ENCODE measurements at places on chromosomes 11 and 22. TPM values are rescaled to one million over a fixed set of nuclear protein-coding genes. Genes with fewer than 3 reads are reported as not detected.
A peak's percentile ranks its signal among the peaks of the same experiment; 100 is the strongest.

The UEVLD gene
- 23.8 TPM for total RNA-seq

DNA sequence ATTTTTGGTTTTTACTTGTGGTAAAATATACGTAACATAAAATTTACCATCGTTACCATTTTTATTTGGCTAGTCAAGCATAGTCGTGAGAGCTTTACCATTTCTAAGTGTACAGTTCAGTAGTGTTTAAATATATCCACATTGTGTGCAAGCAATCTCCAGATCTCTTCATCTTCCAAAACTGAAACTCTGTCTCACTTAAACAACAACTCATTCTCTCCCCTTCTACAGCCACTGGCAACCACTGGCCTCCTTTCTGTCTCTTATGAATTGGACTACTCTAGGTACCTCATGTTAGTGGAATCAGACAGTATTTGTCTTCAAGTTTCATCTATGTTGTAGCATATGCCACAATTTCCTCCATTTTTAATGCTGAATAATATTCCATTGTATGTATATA lies 37.4 kb downstream of the SMC1B start:
- no peak for DNase-seq

The ASPHD2 gene
- total RNA-seq: 2.3 TPM

The PYGM gene
- total RNA-seq: not detected

- DNase-seq: no peak
Observed at GRCh38 chr11:70019576-70020011, 58.5 kb upstream of the ANO1 start.

The CST6 gene
- total RNA-seq: not detected

GRCh38 chr11:86230921-86231434 lies 13.6 kb upstream of the EED start:
- DNase-seq: no peak

- DNase-seq: no peak
Observed at GRCh38 chr11:76795936-76796441, 12.8 kb downstream of the TSKU start.

DNA sequence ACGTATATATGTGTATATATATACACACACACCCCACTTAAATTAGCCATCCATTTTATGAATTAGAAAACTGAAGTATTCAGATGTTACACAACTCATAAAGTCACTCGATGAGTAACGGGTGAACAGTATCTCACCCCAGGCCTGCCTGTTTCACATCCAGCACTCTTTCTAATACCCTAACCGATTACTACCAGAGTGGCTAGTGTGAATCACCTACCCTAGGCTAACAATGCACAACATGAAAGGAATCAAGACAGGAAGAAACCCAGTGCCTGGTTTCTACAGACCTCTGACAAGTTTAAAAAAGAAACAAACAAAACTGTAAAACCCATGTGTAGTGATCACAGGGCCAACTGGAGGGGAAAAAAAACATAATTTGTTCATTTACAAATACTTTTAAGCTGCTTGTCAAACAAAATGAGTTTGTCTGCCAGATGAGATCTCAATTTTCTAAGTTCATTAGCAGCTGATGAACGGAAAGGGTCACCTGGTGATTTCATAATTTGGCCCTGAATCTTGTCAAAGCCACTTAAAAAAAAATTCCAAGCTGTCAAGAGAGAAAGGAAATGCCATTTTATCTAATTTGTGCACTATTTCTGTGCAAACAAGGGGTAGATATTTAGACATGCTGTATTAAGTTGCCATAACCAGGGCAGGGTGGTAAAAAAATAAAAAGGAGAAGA lies 134.8 kb downstream of the LARGE1 start:
- DNase-seq: no peak

- no peak for DNase-seq
Observed at GRCh38 chr11:121801781-121802180, 314.2 kb downstream of the BLID start.

DNA sequence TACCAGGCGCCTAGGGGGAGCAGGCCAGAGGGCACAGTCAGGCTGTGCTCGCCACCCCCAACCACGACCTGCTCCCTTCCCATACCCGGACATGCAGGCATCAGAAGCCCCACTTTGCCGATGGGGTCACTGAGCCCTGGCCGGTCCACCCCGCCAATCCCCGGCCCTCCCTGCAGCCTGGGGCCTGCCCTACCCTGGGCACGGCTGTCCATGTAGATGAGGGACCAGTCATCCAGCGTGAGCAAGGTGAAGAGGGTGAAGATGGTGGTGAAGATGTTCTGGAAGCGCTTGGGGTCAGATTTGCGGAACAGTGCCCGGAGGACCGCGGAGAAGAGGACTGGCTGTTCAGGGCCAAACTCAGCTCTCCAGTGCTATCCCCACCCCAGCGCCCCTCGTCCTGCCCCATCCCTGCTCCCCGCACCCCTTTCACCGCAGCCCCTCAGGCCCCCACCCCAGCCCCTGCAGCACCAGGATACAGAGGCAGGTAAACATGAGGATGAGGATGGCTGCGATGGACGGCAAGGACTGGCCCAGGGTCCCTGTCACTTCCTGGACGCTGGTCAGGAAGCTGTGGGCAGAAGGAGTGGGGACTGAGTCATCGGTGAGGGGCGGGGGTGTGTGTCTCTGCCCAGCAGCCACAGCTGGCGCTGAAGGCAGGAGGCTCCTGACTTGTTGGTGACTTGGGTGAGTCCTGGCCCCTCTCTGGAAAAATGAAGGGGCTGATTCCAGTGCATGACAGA lies 5.5 kb downstream of the CATSPER1 start:
- peak; percentile 61 for DNase-seq

DNA sequence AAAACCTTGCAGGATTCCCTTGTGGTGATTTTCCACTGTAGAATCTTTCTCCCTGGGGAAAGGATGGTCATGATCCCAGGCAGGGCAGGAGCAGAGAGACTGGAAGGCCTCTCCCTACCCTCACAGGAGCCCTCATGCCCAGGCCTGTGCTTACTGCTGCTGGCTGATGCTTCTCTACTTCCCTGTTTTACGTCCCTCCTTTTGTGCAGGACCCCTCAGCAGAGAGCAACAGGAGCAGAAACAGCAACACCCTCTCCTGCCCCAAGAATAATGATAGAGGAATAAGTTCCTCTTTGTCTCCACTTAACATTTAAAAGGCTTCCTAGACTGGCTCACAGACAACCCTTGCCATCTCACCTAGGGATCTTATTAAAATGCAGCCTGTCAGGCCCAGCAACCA lies 3.6 kb downstream of the ISX start:
- no peak for DNase-seq

The FADS3 gene
- 86.2 TPM for total RNA-seq

The CCDC87 gene
- 0.61 TPM for total RNA-seq

- DNase-seq: no peak
Observed at GRCh38 chr11:94141511-94142307, 13.1 kb downstream of the PANX1 start.

The CDCA5 gene
- total RNA-seq: 41.7 TPM

DNA sequence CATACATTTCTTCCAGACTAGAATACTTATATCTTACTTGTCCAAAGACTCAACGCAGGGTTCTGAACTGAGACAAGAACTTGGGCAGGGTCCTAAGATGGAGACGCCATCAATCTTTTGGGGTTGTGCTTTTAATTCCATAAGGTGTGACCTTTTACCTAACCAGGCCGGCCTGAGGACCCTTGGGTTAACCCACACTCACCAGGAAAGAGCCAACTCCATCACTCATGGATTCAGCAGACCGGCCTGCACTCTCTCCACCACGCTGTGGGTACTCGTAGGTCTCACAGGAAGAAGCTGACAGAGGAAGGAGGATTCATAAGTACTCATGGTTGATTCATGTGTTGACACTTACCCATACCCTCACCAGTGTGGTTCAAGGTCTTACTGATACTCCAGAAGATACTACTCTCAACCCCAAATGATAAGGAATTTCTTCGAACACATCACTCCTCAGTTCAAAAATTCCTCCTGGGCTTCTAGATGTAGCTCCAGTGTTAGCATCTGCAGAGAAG lies 36.2 kb downstream of the USP35 start:
- no peak for DNase-seq

DNA sequence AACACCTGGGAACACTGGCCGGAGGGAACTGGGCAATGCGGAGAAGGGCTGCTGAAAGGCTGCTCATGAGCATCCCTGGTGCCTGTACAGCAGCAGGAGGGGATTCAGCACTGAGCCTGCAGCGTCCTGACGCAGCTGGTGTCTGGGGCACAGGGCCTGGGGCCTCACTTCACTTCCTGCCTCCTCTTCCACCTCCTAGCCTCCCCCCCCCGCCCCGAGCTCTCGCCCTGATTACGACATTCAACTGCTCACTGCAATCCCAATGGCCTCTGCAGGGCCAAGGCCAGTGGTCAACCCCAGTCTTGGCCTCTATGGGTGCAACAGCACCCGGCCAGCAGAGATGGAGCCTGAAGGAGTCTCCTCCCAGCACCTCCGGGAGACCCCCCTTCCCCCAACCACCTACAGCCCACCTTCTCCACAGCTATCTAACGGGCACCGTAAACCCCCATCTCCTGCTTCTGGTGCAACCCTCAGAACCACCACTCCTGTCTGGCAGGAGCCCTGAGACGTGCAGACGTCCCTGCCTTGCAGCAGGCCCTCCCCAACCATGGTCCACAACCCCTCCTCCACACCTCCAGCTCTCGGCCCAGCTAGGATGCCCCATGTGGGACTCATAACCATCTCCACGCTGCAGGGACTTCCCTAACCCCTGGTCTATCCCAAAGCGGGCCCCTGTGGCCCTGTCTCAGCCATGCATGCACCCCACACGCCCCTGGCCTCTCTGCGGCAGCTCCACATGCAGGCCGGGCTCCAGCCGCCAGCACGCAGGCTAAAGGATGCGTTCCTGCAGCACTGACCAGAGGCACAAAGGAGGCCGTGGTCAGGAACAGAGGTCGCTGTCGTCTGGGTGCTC lies 38.2 kb downstream of the BRD1 start:
- no peak for DNase-seq

- DNase-seq: no peak
Observed at GRCh38 chr11:23556163-23556750, 696.0 kb upstream of the CCDC179 start.

GRCh38 chr22:23158516-23159290 lies 13.4 kb downstream of the RAB36 start:
- DNase-seq: no peak

- DNase-seq: no peak
Observed at GRCh38 chr11:59611570-59612565, 3.7 kb downstream of the OSBP start.

DNA sequence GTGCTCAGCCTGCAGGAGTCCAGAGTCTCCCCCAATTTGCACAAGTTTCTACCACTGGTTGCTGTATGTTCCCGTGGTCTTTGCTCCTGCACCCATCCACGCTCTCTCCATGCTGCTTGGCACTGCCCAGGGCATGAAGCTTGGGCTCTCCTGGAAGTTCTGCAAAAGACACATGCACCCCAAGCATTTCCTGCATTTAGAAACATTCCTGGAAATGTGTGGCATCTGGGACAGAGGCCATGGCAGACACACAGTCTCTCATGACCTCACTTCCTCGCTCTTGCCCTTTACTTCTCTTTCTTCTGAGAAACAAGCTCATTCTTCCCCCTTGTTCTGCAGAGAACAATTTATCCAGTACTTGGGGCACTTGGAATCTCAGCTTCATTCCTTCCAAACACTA lies 489.5 kb downstream of the BUD13 start:
- DNase-seq: no peak

- peak; percentile 18 for DNase-seq
Observed at GRCh38 chr11:121473064-121473777, 20.5 kb upstream of the SORL1-AS1 start.

GRCh38 chr22:43256976-43257545 lies 70.1 kb upstream of the TTLL12 start:
- DNase-seq: no peak

DNA sequence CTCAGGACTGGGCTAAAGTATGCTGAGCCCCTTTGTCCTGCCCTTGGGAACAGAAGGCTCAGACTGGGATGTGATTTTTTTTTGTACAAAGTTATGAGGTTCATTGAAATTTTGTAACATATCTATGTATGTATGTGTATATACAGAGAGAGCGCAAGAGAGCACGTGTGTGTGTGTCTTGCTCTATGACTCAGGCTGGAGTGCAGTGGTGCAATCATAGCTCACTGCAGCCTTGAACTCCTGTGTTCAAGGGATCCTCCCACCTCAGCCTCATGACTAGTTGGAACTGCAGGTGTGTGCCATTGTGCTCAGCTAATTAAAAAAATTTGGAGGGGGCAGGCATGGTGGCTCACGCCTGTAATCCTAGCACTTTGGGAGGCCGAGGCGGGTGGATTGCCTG lies 5.7 kb downstream of the TMEM25 start:
- DNase-seq: no peak

The OR2AT4 gene
- not detected for total RNA-seq

The CRYBA4 gene
- not detected for total RNA-seq

The XKR3 gene
- not detected for total RNA-seq

The UBQLNL gene
- total RNA-seq: not detected

GRCh38 chr11:115199481-115200069 lies 304.6 kb downstream of the CADM1 start:
- DNase-seq: no peak

GRCh38 chr11:28631148-28631547 lies 523.0 kb downstream of the METTL15 start:
- no peak for DNase-seq

The NAALADL1 gene
- not detected for total RNA-seq

- DNase-seq: no peak
Observed at GRCh38 chr11:44939673-44940395, 10.8 kb downstream of the TP53I11 start.

- no peak for DNase-seq
Observed at GRCh38 chr11:2767071-2767470, 67.3 kb upstream of the KCNQ1OT1 start.

GRCh38 chr11:58926695-58927094 lies 12.6 kb upstream of the GLYATL1 start:
- no peak for DNase-seq

- no peak for DNase-seq
Observed at GRCh38 chr11:20474176-20474881, 86.8 kb downstream of the PRMT3 start.

The CHRM1 gene
- total RNA-seq: not detected

GRCh38 chr22:35938226-35938625 lies 90.4 kb downstream of the RBFOX2 start:
- DNase-seq: no peak

The OOSP2 gene
- not detected for total RNA-seq

The OR52N2 gene
- total RNA-seq: not detected

The ME3 gene
- total RNA-seq: 8.9 TPM

DNA sequence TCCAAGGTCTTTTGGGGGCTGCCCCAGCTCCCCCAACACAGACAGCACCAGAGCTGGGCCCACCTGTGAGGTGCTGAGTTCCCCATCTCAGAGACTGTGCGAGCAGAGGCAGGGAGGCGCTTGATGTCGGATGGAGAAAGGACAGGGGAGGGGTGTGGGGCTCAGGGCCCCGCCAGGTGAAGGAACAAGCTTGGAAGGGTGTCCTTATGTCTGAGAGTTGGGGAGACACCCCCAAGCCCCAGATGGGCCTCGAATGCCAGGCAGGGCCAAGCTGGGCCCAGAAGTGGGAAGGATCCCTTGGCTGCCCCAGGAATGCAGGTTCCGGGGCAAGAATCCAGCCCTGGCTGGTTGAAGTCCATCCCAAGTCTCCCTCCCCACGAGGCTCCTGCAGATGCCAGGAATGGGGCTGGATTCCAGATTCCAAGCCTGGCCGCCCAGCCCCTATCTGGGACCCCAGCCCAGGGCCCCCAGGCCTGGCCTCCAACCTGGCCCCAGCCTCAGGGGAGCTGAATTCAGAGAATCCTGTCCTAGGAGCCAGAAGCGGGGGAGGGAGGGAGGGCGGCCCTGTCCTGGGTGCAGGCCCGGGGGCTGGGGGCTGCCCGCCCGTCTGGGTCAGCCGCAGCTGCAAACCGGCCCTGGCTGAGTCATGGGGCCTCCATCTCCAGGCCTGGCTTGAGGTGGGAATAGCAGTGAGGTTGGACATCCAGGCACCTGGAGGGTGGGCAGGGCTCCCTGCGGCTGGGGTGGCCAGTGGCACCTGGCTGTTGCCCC lies 50.9 kb downstream of the CDKN1C start:
- no peak for DNase-seq

The P2RX6 gene
- total RNA-seq: 8.6 TPM
